ENCODE measurements at places on chromosomes 3 and 15. TPM values are rescaled to one million over a fixed set of nuclear protein-coding genes. Genes with fewer than 3 reads are reported as not detected.

- DNase-seq, result no peak
Observed at GRCh38 chr3:136818191-136818768, 646 bp upstream of the SLC35G2 start.

- no peak for DNase-seq
Observed at GRCh38 chr3:136332776-136333175, 82.6 kb downstream of the PCCB start.

DNA sequence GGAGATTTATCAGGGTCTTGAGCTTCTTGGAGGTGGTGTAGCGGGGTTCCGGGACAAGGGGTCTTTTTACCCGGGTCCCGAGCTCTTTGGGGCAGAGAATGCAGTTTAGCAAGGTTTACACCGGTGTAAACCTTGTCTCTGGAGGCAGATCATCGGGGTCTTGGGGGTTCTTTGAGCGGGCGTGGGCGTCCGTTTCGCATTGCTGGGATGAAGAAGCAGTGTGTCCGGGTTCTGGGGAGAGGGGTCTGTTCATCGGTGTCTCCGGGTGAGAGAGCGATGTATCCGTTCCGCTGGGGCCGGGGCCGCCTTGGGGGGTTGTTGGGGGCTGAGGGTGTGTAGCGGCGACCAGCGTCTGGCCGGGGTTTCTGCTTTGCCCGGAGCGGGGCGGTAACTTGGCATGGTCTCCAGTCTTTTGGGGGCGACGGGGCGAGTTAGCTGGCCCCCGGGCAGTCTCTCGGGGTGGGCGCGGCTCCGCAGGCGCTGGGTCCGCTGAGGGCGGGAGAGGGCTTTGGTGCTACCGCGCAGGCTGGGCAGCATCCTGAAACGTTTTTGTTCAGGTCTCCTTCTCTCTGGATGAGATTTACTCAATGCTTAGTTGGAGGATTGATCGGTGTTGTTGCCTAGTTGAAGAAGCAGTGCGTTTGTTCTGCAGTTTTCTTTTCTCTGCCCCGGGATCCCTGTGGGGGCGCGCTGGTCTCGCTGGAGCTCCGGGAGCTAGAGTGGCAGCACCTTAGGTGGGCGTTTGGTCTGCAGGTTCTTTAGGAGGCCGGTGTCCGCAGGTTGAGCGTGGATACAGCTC is 843 bp downstream of the GLCE start:
- DNase-seq, result no peak

GRCh38 chr3:157861076-157861765 is 245.0 kb downstream of the SHOX2 start:
- no peak for DNase-seq

GRCh38 chr3:134952371-134952770 is 157.3 kb downstream of the EPHB1 start:
- no peak for DNase-seq

DNA sequence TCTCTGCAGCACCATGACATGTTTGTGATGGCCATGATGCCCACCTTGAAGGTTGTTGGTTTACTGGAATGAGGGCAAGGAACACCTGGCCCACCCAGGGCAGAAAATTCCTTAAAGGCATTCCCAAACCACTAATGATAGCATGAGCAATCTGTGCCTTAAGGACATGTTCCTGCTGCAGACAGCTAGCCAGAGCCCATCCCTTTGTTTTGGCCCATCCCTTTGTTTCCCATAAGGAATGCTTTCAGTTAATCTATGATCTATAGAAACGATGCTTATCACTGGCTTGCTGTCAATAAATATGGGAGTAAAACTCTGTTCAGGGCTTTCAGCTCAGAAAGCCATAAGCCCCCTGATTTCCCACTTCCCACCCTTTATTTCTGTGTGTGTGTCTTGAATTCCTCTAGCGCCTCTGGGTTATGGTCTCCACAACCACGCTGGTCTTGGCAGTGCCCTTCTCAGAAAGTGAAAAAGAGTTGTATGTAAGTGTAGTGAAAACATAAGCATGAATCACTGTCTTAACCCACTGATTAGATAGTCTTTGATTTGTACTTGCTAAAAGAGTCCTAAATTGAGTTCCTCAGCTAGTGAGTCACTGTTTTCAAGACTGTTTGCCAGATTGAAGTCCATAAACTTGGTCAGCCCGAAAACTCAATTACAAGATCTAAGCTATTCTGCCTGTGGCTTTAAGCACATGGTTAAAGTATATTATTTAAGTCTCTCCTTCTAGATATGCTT is 19.0 kb upstream of the CCR2 start:
- no peak for DNase-seq

DNA sequence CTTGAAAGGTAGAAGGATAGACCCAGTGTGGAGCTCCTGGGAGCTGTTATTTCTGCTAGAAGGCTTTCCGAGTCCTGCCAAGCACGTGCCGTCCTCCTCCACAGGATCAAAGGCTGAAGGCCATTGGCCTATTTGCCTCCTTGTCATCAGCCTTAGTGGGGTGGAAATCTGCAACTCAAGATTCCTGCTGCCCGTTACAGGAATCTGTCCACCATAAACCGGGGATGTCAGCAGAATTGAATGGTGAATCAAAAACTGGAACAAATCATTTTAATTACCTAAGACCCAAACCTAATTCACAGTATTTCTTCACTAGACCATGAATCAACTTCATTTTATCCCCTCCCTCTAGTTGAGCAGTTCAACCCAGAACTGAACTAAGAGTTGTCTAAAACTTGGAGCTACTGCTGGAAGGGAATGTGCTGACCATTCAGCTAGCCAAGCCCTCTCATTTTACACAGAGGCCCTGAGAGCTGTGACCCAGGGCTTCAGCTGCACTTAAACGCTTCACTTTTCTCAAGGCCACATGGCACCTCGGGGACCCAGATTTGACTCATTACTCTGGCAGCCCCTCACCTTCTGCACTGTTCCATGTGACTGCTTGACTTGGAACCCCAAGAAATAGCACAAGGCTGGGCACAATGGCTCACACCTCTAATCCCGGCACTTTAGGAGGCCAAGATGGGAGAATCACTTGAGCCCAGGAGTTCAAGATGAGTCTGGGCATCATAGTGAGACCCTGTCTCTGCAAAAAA is 36.8 kb upstream of the KIF23 start:
- no peak for DNase-seq

GRCh38 chr3:113897373-113897777 is 50.4 kb upstream of the ZDHHC23 start:
- no peak for DNase-seq

DNA sequence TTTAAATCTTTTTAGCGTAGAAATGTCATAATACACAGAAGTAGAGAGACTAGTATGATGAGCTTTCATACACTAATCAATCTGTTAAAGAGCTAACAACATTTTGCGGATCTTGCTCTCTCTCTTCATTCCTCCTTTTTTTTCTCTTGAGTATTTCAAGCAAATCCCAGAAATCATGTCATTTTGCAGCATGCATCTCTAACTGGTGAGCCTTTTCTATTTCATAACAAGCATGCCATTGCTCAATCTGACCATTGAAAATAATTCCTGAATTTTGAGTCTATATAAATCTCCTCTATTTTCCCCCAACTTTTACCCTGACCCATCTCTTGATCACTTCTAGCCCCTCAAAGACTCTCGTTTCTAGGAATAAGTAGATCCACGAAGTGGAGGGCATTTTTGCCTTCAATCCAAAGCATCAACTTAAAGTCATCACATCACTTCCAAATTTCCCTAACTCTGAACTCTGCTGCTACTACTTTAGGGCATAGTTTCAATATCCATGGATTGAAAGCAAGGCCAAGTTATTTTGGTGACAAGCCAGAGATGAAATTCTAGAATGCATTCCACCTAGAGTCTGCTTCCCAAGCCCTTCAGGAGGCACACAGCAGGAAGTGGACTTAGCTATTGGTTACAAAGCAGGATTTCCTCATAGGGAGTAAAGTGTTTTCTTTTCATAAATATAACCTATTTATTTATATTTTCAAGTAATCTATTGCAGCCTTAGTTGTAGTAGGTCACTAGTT is 253.5 kb upstream of the ZPLD1 start:
- no peak for DNase-seq

Gene VPS39
- 82.9 TPM for total RNA-seq

Gene ITIH1
- not detected for total RNA-seq
